Melanocyte of skin (primary cell): ENCODE measurements at places on chromosomes 6 and 20. TPM values are rescaled to one million over a fixed set of nuclear protein-coding genes. Genes with fewer than 3 reads are reported as not detected.

The PDE10A gene
- 315 and 433 TPM in 2 replicates for total RNA-seq

The EYA4 gene
- total RNA-seq = 0.36 TPM in 1 of 2 replicates, not detected in the other

The NTSR1 gene
- total RNA-seq = under 0.01 TPM in 1 of 2 replicates, not detected in the other

The PACRG gene
- not detected in 2 replicates for total RNA-seq

The EPM2A gene
- total RNA-seq = 12.7 and 18.5 TPM in 2 replicates

The NPBWR2 gene
- total RNA-seq = not detected in 2 replicates

The OOEP gene
- total RNA-seq = not detected in 2 replicates

The FAM184A gene
- 0.73 and 1.4 TPM in 2 replicates for total RNA-seq

The BTNL2 gene
- not detected in 2 replicates for total RNA-seq

The NOX3 gene
- total RNA-seq = not detected in 2 replicates

The POPDC3 gene
- 48.0 and 67.4 TPM in 2 replicates for total RNA-seq

The TMC2 gene
- total RNA-seq = not detected in 2 replicates

The GJE1 gene
- not detected in 2 replicates for total RNA-seq

The SNAP25 gene
- 2.4 and 4.0 TPM in 2 replicates for total RNA-seq

The RIMS1 gene
- not detected in 2 replicates for total RNA-seq

The KCNK17 gene
- not detected in 2 replicates for total RNA-seq

The PNLDC1 gene
- not detected in 2 replicates for total RNA-seq
